ENCODE measurements at places on chromosomes 5 and 9.

- peak; percentile 84 for DNase-seq
Observed at GRCh38 chr5:160439205-160439600, 17.5 kb downstream of the PTTG1 start.

- no peak for DNase-seq
Observed at GRCh38 chr5:171496456-171496855, 77.0 kb downstream of the FGF18 start.

DNA sequence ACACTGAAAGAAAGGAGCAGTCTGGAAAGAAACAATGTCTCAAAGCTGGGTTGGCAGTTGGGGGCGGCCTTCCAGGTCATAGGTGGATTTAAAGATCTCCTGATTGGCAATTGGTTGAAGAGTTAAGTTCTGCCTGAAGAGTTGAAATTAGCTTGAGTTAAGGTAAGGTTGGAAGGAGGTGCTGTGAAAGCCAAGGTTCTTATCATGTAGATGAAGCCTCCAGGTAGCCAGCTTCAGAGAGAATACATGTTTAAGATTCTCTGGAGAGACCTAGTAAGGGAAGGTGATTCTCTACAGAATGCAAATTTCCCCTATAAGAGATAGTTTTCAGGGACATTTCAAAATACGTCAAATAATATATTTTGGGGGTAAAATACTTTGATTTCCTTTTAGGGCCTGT lies 387.1 kb downstream of the TMEM232 start:
- no peak for DNase-seq

DNA sequence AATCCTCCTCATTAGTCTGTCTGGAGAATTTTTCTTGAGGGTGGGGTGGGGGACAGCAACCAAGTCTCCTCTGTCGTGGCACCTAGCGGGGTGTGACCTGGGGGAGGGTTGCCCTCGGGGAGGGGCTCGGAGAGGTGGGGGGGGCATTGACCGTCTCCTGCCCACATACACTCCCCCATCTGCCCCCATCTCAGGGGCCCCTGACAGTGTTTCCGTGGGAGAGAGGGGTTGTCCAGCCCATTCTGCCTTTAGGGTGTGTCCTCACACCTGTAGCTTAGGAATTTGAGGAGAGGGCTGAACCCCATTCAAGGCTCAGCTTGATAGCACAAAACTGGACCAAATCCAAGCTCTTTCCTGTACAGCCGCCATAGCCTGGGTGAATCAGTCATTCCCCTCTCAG lies 5.9 kb upstream of the CXXC5 start:
- DNase-seq = no peak

DNA sequence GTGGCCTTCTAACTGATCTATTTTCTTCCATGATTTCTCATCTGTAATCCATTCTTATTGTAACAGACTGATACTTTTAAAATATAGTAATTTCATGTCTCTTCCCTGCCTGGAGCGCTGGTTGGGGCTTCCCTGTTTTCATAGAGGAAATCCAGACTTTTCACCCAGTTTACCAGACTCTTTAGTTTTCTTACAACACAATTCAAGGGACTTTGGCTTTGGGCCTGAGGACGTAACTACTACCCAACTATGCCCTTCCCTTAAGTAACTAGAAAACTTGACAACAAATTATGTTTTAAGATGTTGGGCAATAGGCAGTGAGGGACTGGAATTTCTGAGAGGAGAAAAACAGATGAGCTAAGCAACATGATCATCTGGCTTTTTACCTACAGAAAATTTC lies 289.6 kb downstream of the FGF10 start:
- DNase-seq = no peak

DNA sequence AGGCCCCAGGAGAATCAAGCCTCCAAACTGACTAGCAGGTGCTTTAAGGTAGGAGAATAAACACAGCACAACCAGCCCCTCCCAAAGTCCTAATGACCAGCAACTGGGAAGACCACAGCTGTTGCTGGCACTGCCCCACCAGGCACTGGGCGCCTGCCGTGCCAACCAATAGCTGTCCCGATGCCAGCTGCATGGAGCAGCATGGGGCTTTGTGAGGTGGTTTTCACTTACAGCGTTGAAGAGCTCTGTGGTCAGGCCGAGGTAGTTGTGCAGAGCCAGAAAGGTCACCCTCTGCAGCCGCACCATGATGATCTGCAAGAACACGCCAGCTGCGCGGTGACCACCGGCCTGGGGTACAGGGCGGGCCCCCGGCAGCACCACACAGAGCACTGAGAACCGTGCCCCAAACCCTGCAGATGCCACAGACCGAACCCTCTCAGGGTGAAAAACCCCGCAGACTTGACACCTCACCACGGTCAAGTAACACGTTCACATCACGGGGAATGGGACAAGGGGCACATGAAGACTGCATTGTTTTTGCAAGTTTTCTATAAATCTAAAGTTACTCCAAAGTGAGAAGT lies 28.7 kb downstream of the PNPLA7 start:
- no peak for DNase-seq

DNA sequence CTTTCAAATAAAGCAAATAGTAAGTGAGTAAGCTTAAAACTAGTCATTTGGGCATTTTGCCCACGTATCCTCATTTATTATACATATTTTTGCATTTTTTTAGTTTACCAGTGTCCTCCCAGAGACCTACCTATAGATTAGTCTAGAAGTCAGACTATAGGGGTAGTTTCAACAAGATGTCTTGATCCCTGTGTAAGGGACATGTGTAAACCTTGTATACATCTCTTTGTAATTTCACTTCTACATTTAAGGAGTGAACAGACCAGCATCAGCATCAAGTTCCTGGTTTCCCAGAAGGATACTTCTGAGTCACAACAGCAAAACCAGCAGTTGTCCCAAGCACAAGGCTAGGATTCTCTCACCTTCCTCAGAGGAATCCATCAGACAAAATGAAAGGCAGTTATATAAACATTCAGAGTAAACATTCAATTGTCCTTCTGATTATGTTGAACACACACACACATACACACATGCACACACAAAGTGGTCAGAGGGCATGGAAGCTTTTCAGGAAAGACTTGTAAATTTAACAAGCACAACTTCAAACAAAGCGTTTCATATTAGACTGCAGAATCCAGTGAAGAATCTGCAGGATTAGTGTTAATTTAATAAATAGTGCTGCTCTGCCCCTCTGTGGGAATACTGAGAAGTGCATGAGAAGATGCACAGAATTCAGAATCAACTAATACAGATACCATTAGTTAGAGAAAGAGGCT lies 55.4 kb downstream of the HINT1 start:
- DNase-seq = peak; percentile 74

GRCh38 chr5:96024683-96025475 lies 63.2 kb upstream of the ELL2 start:
- DNase-seq = no peak

DNA sequence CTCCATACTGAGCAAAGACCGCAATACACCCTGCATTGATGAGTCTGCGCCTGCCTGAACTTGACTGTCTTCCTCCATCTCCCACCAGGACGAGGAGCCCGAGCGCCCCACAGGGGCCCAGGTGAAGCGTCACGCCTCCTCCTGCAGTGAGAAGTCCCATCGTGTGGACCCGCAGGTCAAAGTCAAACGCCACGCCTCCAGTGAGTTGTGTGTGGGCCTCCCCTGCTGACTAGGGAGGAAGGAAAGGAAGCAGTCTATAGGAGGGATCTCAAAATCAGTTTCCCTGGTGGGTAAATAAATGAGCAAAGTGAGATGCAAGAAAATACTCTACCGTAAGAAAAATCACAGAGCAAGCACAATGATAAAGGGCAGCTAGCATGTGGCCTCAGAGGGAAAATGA lies 22.8 kb upstream of the GRPEL2 start:
- DNase-seq = no peak

DNA sequence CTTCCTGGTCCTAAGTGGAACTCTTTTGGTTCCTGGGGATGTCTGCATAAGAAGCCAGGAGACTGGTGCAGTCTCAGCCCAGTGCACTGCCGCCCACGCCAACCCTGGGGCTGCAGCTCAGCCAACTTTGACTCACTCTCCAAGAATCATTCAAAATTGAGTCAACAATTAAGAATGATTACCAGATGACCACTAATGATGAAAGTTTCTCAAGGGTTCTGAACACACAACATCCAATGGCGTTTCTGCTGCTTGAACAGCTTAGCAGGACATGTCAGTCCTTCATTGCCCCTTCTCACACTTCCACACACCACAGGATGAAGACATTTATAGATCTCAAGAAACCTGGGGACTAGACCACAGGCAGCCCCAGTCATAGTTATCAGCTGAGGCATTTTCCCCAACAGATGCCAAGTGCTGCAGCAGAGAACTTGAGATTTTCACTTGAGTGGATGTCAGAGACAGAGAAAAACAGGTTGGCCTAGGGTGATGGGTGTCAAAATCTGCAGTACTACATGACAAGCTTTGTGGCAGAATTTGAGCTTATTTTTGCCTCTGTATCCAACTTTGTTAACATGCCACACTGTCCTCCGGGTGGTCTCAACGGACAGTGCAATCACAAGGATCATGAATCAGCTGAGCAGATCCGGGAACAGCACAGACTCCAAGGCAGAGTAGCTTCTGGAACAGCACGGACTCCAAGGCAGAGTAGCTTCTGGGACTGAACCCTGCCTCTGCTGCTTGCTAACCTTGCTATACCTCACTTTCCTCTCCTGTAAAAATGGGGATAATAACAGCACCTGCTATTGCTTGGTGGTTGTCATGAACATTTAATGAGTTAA lies 356.1 kb downstream of the SPOCK1 start:
- peak; percentile 87 for DNase-seq

GRCh38 chr5:13251623-13252376 lies 692.7 kb downstream of the DNAH5 start:
- DNase-seq = peak; percentile 14

GRCh38 chr5:159034083-159034824 lies 65.5 kb downstream of the EBF1 start:
- DNase-seq = peak; percentile 31

GRCh38 chr9:99259231-99259918 lies 37.3 kb downstream of the SEC61B start:
- no peak for DNase-seq

DNA sequence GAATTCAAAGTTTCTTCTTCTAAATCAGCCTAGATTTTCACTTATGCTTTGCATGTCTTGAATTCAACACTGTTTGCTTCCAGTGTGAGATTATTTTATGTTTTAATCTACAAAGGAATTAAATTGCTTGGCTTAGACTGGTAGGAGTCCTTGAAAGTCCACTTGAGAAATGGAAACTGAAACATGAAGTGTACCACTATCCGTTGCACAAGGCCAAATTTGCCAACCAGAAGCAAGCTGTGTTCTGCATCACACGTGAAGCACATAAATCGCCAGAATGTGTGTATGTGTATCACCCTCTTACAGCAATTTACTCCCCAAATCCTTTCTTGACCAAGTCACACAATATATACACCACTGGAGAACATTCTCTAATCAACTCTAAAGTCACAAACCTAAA lies 10.3 kb downstream of the SEMA6A start:
- no peak for DNase-seq

GRCh38 chr9:95726756-95727155 lies 148.7 kb upstream of the ERCC6L2 start:
- peak; percentile 67 for DNase-seq

DNA sequence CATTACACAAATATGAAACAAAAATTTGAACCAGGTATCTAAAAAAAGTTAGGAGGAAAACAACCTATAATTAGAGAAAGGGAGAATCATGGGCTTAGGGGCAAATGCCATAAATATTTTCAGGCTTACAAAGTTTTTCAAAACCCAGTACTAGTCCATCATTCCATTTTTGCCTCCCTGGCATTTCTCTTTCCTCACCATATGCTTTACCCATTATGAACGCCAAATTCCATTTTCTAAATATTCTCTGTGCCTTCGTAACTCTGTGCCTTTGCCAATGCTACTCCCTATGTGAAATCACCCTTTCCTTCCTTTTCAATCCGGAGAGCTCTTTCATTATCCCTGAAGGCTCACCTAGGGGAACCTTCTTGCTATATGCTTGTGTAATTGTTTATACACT lies 434.1 kb downstream of the ZSWIM6 start:
- no peak for DNase-seq

DNA sequence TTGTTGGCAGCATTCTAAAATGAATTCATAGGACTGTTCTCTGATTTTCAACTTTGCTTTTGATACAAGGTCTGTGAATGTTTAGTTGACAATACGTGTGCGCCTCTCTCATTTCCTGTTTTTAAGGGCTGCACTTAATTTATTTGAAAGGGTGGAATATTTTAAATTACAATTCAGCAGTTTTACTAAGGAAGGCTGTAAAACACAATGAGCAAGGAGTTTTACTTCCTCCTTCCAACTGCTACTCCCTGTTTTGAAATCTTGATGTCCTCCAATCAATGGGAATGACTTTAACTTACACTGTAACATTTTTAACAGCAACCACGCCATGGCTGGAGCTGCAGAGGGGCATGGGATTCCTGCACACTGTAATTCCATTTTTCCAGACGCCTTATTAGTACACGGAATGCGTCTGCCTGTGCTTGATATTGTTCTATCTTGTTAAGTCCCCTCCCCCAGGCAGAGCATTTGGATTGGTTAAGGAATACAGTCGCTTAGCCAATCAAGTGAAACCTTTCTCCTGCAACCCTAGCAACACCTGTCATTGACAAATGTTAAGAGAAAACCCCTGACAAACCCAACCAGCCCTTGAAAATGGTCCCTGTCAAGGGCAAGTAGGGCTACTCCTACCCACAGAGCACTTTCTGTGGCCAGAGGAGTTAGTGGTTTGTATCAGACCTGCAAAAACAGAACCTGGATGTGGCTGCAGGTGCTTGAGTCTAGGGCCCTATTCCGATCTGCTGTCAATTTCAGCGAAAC lies 12.5 kb upstream of the ZSWIM6 start:
- DNase-seq = no peak

DNA sequence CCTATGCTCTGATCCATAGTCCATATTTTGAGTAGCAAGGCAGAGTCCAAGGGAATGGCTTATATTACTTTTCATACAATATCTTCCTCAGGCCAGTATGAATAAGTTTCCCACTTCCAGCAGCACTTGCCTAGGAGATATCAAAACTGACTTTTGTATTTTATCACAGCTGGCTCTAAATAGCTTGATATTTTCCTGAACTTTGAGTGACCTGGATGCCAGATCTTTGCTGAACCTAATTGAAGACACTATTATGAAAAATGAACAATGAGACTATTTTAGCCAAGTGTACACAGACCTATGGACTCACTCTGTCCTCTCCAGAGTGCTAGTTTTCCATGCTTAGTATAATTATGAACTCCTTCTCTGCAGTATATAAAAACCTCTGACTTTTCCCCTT lies 475.6 kb upstream of the PTGER4 start:
- DNase-seq = no peak

DNA sequence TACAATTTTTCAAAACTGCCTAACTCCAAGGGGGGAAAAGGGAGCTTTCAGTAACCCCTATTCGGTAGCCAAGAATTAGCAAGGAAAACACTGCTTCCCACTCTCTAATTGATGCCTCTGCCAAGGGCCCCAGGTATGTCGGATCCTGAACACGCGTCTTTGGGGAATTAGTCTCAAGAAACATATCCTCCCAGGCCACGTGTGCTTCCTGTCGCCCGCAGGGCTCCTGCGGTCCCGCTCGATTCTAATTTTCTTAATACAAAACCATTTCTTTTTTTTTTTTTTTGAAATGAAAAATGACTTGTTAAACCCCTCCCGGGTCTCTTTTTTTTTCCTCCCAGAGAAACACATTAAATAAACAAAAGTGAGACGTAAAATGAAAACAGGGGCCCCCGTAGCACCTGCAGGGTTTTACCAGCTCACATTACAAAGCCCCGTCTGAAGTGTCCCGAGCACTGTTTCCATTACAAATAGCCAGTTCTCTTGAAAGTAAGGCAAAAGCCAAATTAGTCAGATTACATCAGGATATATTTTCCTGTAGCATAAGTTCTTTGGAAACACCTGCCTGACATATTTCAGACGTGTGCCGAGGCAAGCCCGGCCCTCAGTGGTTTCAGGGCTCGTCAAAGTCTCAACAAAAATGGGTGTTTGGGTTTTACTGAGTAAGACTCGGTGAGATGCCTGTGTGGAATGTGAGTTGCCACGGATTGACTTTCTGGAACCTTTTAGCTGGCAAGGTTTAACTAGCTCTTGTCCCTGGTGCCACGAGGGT lies 21.5 kb downstream of the SMIM23 start:
- no peak for DNase-seq
